Globus pallidus (tissue), 1 donor: ENCODE measurements at places on chromosomes 6 and 20.
A peak's percentile ranks its signal among the peaks of the same experiment; 100 is the strongest.

DNA sequence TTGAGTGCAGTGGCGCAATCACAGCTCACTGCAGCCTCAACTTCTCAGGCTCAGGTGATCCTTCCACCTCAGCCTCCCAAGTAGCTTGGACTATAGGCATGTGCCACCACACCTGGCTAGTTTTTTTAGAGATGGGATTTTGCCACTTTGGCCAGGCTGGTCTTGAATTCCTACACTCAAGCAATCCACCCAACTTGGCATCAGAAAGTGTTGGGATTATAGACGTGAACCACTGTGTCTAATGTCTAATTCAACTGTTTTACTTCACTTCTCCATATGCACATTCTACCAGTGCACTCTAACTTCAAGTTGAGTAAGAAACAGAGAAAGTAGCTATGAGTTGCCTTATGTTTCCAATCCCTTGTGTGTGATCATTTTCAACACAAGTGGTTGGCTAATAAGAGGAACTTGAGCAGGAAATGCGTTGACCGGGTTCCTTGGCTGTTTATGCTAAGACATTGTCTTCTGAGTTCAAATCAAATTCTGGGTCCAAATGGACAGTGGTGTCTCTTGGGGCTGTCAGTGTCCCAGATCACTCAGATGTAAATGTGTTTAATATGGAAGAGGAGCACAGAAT, 23.9 kb downstream of the ZNF337 start:
- no peak for DNase-seq

DNA sequence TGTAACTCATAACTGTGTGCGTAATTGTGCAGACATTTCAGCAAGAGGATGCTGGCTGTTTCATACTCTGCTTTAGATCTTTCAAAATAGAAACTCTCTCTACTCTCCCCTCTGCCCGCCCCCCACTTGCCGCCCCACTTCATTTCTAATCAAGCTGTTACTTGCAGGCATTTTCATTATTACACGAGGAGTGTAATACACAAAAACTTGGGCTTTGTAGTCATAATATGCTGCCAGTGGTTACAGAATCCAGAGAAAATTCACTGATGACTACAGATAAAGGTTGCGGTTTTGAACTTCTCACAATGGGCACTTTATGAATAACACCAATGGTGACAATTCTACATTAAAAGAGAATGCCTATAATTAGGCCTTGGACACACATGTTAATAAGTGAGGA, 194.0 kb upstream of the POU3F2 start:
- DNase-seq: no peak

DNA sequence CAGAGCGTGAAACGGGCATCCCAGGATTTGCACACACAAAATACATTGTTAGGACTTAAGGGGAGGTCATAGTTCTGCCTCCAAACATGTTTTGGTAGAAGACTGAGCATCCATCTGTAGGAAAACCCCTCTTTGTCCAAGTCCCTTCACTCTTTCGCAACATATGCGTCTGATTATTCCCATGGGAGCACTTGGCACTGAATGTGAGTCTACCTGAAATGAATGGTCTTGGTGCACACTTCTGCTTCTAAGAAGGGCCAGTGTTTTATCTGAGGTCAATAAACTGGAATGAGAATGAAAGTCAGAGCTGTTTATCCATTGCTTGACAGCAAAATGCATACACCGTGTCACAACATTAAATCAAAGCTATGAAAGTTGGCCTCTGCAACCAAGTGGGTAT, 33.0 kb downstream of the GJA10 start:
- no peak for DNase-seq

- DNase-seq: no peak
These were observed 59.7 kb upstream of the SNX9 start for GRCh38 chr6:157763129-157763903.

DNA sequence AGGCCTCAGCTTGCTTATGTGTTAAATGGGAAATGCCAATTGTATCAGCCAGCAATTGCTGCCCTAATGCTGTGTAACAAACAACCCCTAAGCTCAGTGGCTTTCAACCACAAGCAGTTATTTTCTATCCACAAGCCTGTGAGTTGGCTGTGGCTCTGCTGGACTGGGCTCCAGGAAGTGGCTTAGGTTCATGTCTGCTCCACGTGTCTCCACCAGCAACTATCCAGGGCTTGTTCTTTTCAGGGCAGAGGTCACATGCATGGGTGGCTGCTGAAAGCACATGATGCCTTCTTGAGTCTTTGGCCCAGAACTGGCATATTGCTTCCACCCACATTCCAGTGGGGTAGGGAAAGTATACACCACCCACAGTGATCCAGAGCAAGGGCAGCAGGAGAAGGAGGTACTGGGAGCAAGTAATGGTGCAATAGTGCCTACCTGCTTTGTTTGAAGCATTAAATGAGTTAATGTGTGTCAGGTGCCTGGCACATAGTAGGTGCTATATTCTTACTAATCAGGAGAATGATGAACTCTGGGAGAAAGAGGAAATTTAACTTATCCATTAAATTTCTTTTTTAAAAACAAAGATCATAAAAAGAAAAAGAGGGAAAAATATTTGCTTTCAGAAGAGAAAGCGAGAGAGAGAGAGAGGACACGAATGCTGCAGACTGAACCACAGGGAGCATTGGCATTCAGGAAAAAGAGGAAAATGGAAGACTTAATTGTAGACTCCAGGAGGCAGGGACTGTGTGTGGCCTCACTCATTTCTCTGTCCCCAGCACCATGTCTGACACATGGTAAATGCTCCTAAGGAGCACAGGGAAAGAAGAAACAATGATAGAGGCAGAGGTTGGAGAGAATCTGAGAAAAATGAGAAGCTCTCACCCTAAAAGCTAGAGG, 25.2 kb upstream of the RNF24 start:
- DNase-seq: no peak

DNA sequence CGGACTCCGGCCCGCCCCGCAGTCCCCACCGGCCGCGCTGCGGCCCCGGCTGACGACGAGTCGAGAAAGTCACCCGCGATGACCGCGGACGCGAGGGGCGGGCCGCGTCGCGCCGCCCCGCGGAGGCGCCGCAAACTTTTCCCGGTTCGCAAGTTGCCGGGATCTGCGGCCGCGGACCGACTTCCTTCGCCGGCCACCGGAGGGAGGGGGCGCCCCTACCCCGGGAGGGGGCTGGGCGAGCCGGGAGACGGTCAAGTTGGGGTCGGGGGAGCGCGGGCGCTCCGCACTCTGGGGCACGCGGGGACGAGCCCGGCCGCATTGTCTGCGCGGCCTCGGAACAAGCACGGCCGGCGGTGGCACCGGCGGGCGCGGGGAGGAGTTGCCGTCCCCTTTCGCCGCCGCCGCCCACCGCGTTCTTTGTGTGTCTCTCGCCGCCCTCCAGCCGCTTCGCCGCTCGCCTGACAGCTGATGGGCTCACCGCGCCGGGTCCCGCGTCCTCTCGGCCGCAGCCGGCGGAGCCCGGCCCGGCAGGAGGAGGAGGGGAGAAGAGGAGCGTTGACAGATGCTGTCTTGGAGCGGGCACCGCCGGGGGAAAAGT, 131.6 kb downstream of the OGFRL1 start:
- DNase-seq: peak; percentile 54

DNA sequence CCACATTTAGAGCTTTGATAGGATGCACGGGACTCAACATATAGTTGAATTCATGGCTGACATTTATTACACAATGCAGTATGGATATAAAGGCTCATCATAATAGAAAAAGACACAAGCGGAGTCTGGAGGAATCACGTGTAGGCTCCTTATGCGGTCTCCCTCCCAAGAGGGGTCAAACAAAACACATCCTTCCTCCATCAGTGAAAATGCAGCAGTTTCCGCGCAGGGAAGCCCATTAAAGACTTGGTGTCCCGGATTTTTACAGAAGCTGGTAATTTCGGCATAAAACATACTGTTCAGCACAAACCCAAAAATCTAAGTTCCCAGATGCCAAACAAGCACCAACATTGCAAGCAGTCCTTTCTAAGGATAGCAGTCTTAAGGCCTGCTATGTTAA, 1.1 kb downstream of the USP45 start:
- DNase-seq: no peak
